ENCODE measurements at places on chromosomes 5 and 9.

DNA sequence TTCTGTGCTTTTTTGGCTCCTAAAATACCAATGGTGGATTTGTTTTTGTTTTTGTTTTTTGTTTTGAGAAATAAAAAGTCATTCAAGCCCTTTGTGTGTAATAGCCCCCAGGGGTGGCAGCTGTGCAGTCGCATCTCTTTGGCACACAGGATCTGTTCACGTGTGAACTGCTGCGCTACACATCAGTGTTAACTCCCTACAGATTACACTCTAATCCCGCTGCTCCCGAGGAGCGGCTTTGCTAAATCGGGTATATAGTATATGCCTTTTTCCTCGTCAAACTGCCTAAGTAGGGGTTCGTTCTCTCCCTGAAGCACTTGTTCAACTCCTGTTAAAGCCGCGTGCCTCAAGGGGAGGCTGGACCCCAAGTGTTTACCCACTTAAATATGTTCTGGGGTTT, 22.3 kb downstream of the ZBTB34 start:
- no peak for DNase-seq

- no peak for DNase-seq
Measured at GRCh38 chr5:15073453-15073852, 201.9 kb upstream of the ANKH start.

DNA sequence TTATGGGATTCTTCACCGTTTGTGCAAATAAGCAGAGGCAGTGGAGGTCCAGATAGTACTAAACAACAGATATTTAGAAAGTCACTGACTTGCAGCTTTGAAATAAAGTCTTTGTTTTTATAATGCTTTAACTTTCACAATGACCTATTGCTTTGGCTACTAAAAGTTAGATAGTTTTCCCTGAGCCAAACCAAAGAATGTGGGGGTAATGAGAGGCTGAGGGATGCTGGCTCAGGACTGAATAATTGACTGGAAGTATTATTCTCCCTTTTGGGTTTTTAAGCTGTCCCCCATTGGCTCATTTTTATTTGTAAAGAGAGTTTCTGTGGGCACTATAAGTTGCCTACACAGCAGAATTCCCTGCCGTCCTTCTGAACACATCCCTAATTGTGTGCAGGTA, 99.2 kb upstream of the ACTBL2 start:
- DNase-seq = no peak

DNA sequence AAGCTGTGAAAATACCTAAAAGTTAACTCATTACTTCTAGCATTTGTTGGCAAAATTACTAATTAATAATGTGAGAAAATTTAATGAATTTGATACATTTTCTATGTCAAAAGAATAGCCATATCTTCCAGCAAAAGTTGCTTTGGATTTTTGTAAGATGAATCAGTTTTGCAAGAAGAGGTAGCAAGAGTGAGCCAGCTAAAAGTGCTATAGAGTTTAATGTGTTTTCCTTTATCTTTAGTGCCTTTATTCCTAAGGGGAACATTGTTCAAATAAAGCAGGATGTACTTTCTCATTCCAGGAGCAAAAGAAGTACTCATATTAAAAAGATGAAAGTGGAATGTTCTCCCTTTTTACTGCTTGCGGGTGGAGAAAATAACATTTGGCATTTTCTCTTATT, 622.2 kb downstream of the ANXA1 start:
- no peak for DNase-seq

DNA sequence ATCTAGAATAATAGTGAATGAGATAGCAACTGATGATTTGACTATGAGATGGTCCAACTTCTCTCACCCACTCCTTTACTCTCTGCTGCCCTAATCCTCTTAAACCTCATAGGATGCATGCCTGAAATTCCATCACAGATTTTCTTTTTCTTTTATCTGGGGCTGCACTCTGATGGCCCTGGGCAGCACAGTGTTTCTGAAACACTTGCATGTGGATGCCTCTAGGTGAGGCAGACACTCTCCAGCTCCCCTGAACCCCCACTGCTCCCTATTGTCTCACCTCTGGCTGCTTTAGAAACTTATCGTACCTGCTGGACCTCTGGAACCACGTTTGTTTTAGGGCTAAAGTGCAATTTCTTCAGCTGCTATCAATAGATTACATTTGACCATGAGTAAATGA, 67.5 kb downstream of the HTR4 start:
- DNase-seq = no peak

GRCh38 chr9:93090091-93090655, 5.8 kb upstream of the CARD19 start:
- no peak for DNase-seq

DNA sequence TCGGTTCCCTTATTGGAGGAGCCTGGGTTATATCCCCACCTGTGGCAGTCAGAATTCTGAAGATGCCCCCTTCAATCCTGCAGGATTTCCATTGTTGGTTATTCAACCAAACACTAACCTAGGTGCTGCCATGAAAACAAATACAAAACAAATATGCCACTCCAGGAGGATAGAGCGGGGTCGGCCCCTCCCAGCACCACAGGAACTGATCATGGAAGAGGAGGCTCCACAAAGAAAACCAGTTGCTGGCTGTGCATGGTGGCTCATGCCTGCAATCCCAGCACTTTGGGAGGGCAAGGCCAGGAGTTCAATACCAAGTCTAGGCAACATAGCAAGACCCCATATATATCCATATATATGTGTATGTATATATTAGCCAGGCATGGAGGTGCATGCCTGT, 13.2 kb upstream of the ADGRD2 start:
- no peak for DNase-seq

DNA sequence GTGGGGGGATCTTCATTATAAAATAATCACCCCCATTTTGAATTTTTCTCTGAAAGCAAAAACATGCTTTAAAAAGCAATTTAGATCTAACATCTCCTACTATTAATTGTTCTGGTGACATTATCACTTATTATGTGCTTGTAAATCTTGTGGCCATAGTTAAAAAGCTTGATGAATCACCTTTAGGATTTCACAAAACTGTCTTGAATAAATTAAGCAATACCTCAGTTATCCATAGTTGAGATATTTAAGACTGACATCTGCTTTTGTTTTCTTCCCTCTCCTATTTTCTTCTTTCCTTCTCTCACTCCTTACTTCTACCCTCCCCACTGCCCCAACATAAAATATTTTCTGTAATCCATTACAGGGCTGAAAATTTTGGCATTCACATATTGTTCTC, 84.8 kb downstream of the SLC1A3 start:
- DNase-seq = no peak

GRCh38 chr9:110975969-110976368, 62.3 kb downstream of the LPAR1 start:
- DNase-seq = no peak

- DNase-seq = peak; percentile 66
Measured at GRCh38 chr9:135990468-135991429, 29.6 kb upstream of the UBAC1 start.

DNA sequence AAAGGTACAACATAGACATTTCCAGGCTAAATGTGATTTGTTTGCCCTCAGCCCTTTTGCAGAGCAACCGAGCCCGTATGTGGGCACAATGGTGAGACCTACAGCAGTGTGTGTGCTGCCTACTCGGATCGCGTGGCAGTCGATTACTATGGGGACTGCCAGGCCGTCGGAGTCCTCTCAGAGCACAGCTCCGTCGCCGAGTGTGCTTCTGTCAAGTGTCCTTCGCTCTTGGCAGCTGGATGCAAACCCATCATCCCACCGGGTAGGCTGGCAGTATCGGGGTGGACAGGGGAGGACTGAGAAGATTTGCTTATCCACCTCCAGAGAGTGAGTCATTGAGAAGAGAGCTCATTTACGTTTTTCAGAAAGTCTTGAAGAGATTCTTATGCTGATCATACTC, 17.8 kb upstream of the GLIPR2 start:
- DNase-seq = no peak

Data from Caco-2 (cell line).